ENCODE measurements at places on chromosomes 16 and 17.

GRCh38 chr16:8936421-8936820, 27.3 kb downstream of the USP7 start:
- no peak for DNase-seq

GRCh38 chr17:1058423-1059130, 61.6 kb downstream of the TIMM22 start:
- DNase-seq: no peak

DNA sequence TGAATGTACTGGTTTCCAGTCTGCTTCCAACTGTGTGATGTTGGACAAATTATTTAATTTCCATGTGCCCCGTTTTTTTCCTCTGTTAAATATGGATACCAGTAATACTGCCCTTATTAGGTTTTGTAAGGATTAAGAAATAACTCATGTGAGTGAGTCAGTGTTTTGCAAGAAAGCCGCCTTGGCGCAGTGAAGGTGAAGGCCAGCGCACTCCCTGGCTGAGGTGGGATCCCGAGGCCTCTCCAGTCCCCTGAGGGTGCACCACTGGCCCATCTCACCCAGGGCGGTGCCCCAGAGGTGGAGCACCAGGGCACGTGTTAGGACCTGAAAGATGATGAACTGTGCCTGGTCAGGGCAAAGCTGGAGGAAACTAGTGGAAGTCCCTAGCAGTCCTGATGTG, 43.5 kb downstream of the PHKB start:
- no peak for DNase-seq

- no peak for DNase-seq
Observed at GRCh38 chr17:7882068-7882467, 6.5 kb upstream of the CHD3 start.
